Mesenchymal stem cell (in vitro differentiated cells and primary cell): ENCODE measurements at places on chromosomes 6 and 20.

GRCh38 chr6:135115411-135115810 is 60.8 kb upstream of the HBS1L start:
- no peak overlapping the region for H3K4me3 ChIP-seq
- H3K4me1 ChIP-seq: no peaks in the 10 kb centered on the region
- DNase-seq: no peak
- no peaks in the 10 kb centered on the region for H3K27me3 ChIP-seq

- H3K4me1 ChIP-seq: no peaks in the 10 kb centered on the region
- H3K4me3 ChIP-seq: no peak overlapping the region
- H3K27me3 ChIP-seq: no peaks in the 10 kb centered on the region
- H3K36me3 ChIP-seq: no peaks in the 10 kb centered on the region
- no peak for DNase-seq
Observed at GRCh38 chr6:22250486-22250885, 46.4 kb downstream of the PRL start.

DNA sequence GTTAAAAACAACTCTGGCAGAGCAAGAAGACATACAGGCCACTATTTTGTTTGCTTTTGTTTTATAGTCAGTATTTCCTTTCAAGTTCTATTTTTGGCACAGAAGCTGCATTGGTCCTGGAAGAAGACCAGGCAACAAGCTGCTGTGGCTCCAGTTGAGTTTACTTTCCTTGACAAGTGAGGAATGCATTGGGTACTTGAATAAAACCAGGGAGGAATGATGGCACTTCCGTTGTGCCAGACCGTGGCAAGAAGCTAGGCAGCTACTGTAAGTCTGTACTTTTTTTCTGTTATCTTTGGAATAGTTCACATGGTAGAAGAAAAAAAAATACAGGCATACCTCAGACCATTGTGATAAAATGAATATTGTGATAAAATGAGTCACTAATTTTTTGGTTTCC is 66.3 kb downstream of the NCOA3 start:
- H3K4me3 ChIP-seq: no peak overlapping the region
- H3K27ac ChIP-seq: peak overlapping the region; percentile 27
- peak; percentile 94 for DNase-seq
- H3K27me3 ChIP-seq: no peaks in the 10 kb centered on the region
- peaks cover 11% of the 10 kb centered on the region for H3K36me3 ChIP-seq
- peaks cover 12% of the 10 kb centered on the region for H3K4me1 ChIP-seq

- H3K4me1 ChIP-seq: no peaks in the 10 kb centered on the region
- no peaks in the 10 kb centered on the region for H3K36me3 ChIP-seq
- H3K27ac ChIP-seq: no peak overlapping the region
- DNase-seq: no peak
- H3K27me3 ChIP-seq: no peaks in the 10 kb centered on the region
- H3K4me3 ChIP-seq: no peak overlapping the region
Observed at GRCh38 chr6:66896415-66896814, 1189.4 kb upstream of the EYS start.

GRCh38 chr6:163708466-163708865 is 293.9 kb downstream of the QKI start:
- DNase-seq: no peak
- no peak overlapping the region for H3K27ac ChIP-seq
- H3K27me3 ChIP-seq: no peaks in the 10 kb centered on the region
- no peak overlapping the region for H3K4me3 ChIP-seq

GRCh38 chr20:32902456-32903420 is 44.0 kb downstream of the EFCAB8 start:
- H3K4me3 ChIP-seq: no peak overlapping the region
- peaks cover 2% of the 10 kb centered on the region for H3K4me1 ChIP-seq
- DNase-seq: peak; percentile 36
- no peaks in the 10 kb centered on the region for H3K36me3 ChIP-seq

- no peaks in the 10 kb centered on the region for H3K27me3 ChIP-seq
- H3K36me3 ChIP-seq: no peaks in the 10 kb centered on the region
- H3K27ac ChIP-seq: no peak overlapping the region
- DNase-seq: no peak
- H3K4me1 ChIP-seq: no peaks in the 10 kb centered on the region
Observed at GRCh38 chr6:163668061-163668426, 253.5 kb downstream of the QKI start.

DNA sequence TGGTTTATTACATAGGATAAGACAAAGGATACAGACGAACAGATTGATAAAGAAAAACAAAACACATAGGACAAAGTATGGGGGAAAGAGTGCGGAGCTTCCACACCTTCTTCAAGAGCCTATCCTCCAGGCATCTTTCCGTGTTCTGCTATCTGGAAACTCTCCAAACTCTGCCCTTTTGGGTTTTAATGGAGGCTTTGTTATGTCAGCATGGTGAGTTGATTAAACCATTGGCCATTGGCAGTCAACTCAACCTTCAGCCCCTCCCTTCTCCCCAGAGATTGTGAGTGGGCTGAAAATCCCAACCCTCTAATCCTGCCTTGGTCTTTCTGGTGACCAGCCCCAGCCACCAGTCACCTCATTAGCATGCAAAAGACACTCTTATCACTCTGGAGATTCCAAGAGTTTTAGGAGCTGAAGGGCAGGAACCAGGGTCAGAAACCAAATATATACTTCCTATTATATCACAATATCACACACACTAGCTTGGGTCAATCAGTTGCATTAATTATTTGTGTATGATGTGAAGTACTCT is 23.8 kb downstream of the HLA-DOB start:
- no peak overlapping the region for H3K27ac ChIP-seq
- DNase-seq: no peak
- no peak overlapping the region for H3K4me3 ChIP-seq
- peaks cover 1% of the 10 kb centered on the region for H3K4me1 ChIP-seq

- H3K27ac ChIP-seq: no peak overlapping the region
- H3K4me3 ChIP-seq: no peak overlapping the region
- no peaks in the 10 kb centered on the region for H3K27me3 ChIP-seq
- peaks cover 7% of the 10 kb centered on the region for H3K4me1 ChIP-seq
Observed at GRCh38 chr6:25050356-25050755, 114.6 kb upstream of the RIPOR2 start.

- H3K27ac ChIP-seq: no peak overlapping the region
- peaks cover 9% of the 10 kb centered on the region for H3K4me1 ChIP-seq
- H3K36me3 ChIP-seq: peaks cover 32% of the 10 kb centered on the region
- no peaks in the 10 kb centered on the region for H3K27me3 ChIP-seq
Observed at GRCh38 chr6:38171997-38172738, 352.6 kb downstream of the ZFAND3 start.

DNA sequence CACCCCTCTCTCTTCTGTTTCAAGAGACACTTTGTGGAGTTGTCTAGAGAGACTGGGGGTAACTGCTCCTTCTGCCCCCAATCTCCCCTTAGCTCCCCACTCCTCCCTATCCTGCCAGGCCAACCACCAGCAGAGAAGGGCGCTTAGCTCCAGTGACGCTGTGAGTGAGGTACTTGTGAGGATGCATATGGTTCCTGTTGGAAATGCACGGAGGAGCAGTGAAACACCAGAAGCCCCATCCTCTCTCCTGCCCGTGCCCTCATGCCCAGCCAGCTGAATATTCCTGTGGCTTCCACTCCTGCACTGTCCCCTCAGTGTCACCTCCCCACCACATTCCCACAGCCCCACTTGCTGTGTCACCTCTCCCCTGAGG is 11.9 kb downstream of the NT5E start:
- H3K4me1 ChIP-seq: peaks cover 38% of the 10 kb centered on the region
- H3K4me3 ChIP-seq: peak overlapping the region; percentile 20
- no peak for DNase-seq

- no peaks in the 10 kb centered on the region for H3K36me3 ChIP-seq
- no peaks in the 10 kb centered on the region for H3K27me3 ChIP-seq
- no peak overlapping the region for H3K4me3 ChIP-seq
- H3K4me1 ChIP-seq: no peaks in the 10 kb centered on the region
Observed at GRCh38 chr6:79081663-79082062, 3.6 kb upstream of the PHIP start.

- H3K36me3 ChIP-seq: no peaks in the 10 kb centered on the region
- H3K4me3 ChIP-seq: peak overlapping the region; percentile 11
- H3K4me1 ChIP-seq: peaks cover 13% of the 10 kb centered on the region
- H3K27me3 ChIP-seq: no peaks in the 10 kb centered on the region
Observed at GRCh38 chr6:169265486-169266131, 12.0 kb upstream of the THBS2 start.

DNA sequence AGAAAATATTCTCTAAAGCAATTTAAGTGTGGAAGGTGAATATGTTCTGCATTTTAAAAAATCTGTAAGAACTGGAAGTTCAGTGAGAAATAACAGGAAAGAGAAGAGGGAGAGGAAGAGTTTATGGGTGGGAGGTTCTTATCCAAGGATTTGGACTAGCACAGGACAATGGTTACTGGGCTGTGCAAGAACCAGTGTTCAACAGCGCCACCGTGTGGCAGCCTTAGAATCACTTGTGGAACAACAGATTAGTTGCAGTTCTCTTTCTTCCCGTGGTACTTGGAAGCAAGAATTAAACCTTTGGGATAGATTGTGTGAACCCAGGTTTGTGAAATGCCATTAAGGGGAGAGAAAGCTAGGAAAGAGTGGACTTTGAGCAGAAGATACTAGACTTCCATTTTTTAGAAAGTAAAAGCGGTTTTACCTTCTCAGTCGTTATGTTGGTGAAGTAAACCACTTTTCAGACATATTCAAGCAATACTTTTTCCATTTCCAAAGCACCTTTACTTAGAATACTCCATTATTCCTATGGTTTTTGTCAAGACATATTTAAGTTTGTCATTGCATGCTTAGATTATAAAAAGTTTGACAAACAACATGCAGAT is 436.7 kb downstream of the RNF144B start:
- H3K4me1 ChIP-seq: no peaks in the 10 kb centered on the region
- H3K4me3 ChIP-seq: no peak overlapping the region
- no peaks in the 10 kb centered on the region for H3K36me3 ChIP-seq
- H3K27ac ChIP-seq: no peak overlapping the region
- no peaks in the 10 kb centered on the region for H3K27me3 ChIP-seq

- peaks cover 5% of the 10 kb centered on the region for H3K27me3 ChIP-seq
- H3K4me1 ChIP-seq: peaks cover 18% of the 10 kb centered on the region
- H3K36me3 ChIP-seq: no peaks in the 10 kb centered on the region
- H3K27ac ChIP-seq: no peak overlapping the region
- H3K4me3 ChIP-seq: no peak overlapping the region
Observed at GRCh38 chr6:125752773-125753172, 3.3 kb downstream of the HEY2 start.

DNA sequence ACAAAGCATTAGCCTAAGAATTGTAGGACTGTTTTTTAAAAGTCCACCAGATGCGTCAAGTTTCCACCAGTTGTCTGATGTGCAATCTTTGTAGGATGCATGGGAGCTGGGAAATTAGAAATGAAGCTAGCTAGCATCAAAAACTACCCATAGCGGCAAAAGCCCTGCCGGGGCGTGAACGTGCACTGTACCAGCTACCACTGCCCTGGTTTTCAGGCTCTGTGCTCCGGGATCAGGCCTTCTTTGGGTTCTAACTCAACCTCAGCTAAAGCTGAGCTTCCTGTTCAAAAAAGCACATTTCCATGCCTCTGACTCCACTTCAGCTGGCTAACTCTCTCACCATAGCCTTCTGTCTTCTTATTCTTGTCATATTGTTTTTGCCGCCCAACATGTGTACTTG is 26.9 kb upstream of the FUCA2 start:
- H3K4me3 ChIP-seq: no peak overlapping the region
- no peaks in the 10 kb centered on the region for H3K27me3 ChIP-seq
- peaks cover 12% of the 10 kb centered on the region for H3K4me1 ChIP-seq
- H3K27ac ChIP-seq: no peak overlapping the region

GRCh38 chr6:47162231-47162630 is 120.1 kb upstream of the ADGRF1 start:
- no peaks in the 10 kb centered on the region for H3K4me1 ChIP-seq
- H3K27me3 ChIP-seq: no peaks in the 10 kb centered on the region
- no peaks in the 10 kb centered on the region for H3K36me3 ChIP-seq

DNA sequence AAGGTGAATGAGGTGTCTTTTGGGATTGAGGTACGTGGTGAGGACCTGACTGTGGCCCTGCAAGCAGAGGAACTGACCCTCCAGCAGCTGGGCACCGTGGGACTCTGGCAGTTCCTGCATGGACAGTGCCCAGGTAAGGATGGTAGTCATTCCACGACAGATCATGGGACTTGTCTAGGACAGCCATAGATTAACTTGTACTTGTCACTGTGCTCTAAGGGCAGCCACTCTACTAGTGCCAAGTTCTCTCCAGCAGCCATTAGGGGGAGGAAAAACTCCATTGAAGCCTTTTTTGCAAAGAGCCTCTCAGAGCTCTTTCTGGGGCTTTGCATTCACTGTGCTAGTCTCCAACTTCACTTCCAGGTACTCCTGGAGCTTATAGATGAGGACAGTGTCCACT is 20.4 kb downstream of the TAF11 start:
- H3K4me1 ChIP-seq: no peaks in the 10 kb centered on the region
- no peaks in the 10 kb centered on the region for H3K27me3 ChIP-seq
- DNase-seq: no peak
- H3K27ac ChIP-seq: no peak overlapping the region
- peaks cover 43% of the 10 kb centered on the region for H3K36me3 ChIP-seq
- H3K4me3 ChIP-seq: no peak overlapping the region

- no peak overlapping the region for H3K27ac ChIP-seq
- no peak overlapping the region for H3K4me3 ChIP-seq
- H3K4me1 ChIP-seq: peaks cover 4% of the 10 kb centered on the region
- no peaks in the 10 kb centered on the region for H3K36me3 ChIP-seq
- no peak for DNase-seq
Observed at GRCh38 chr6:40899684-40900155, 139.3 kb downstream of the UNC5CL start.

- H3K4me3 ChIP-seq: no peak overlapping the region
- H3K27me3 ChIP-seq: peaks cover 34% of the 10 kb centered on the region
- H3K4me1 ChIP-seq: peaks cover 2% of the 10 kb centered on the region
- DNase-seq: no peak
- H3K36me3 ChIP-seq: no peaks in the 10 kb centered on the region
Observed at GRCh38 chr6:1595271-1596087, 14.2 kb upstream of the FOXC1 start.

GRCh38 chr6:157630463-157631080 is 192.5 kb upstream of the SNX9 start:
- no peak overlapping the region for H3K4me3 ChIP-seq
- no peak for DNase-seq
- H3K36me3 ChIP-seq: peaks cover 2% of the 10 kb centered on the region
- H3K27ac ChIP-seq: no peak overlapping the region

DNA sequence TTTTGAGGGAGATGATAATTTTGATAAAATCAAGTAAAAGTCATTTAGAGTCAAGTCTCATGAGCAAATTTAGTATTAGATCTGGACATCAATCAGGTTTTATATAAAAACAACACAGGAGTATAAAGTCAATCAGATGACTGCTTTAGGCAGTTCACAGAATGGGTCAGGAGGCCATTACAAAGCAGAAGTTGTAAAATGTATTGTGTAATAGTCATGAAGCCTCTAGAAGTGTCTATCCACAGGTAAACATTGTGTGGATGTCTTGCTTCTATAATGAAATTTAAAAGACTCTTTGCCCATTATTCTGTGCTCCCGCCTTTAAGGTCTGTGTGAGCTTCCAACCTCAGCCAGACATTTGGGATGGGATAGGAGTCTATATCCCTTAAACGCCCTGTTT is 28.8 kb downstream of the MAP7 start:
- H3K27me3 ChIP-seq: peaks cover 2% of the 10 kb centered on the region
- H3K36me3 ChIP-seq: no peaks in the 10 kb centered on the region
- no peak for DNase-seq
- peaks cover 5% of the 10 kb centered on the region for H3K4me1 ChIP-seq
- H3K4me3 ChIP-seq: no peak overlapping the region
- H3K27ac ChIP-seq: no peak overlapping the region
